Esophagus muscularis mucosa (tissue), 4 donors: ENCODE measurements at places on chromosomes 12 and 14.

GRCh38 chr12:6039894-6040601 lies 84.4 kb downstream of the VWF start:
- H3K27me3 ChIP-seq, result peaks cover 6% of the 10 kb centered on the region
- H3K4me3 ChIP-seq, result no peak overlapping the region
- no peak for DNase-seq
- H3K27ac ChIP-seq, result no peak overlapping the region
- H3K36me3 ChIP-seq, result peaks cover 92% of the 10 kb centered on the region

GRCh38 chr12:19507823-19508222 lies 68.5 kb downstream of the AEBP2 start:
- H3K27ac ChIP-seq, result no peak overlapping the region
- H3K4me1 ChIP-seq, result peaks cover 34% of the 10 kb centered on the region
- H3K36me3 ChIP-seq, result peaks cover 17% of the 10 kb centered on the region

DNA sequence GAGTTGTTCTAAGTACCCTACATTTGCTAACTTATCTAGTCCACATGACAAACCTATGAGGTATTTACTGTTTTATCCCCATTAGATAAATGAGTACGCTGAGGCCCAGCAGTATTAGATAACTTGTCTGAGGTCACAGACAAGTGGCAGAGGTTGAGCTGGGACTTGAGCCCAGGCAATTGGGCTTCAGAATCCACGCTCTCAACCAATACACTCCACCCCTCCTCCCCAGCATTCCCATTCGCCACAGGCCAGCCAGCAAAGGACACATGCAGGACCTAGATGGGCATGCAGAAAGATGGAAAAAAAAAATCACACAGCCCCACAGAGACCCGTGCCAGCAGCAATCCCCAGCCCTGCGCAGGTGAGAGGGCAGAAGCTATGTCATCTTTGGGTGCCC lies 12.4 kb downstream of the HDAC7 start:
- H3K27me3 ChIP-seq, result no peaks in the 10 kb centered on the region
- peaks cover 100% of the 10 kb centered on the region for H3K4me1 ChIP-seq
- peak overlapping the region; percentile 99 for H3K27ac ChIP-seq
- DNase-seq, result no peak

- no peaks in the 10 kb centered on the region for H3K27me3 ChIP-seq
- H3K4me1 ChIP-seq, result peaks cover 12% of the 10 kb centered on the region
- H3K4me3 ChIP-seq, result no peak overlapping the region
- H3K27ac ChIP-seq, result peak overlapping the region; percentile 60
- DNase-seq, result no peak
These were observed 6.4 kb upstream of the TC2N start for GRCh38 chr14:91873471-91874415.

DNA sequence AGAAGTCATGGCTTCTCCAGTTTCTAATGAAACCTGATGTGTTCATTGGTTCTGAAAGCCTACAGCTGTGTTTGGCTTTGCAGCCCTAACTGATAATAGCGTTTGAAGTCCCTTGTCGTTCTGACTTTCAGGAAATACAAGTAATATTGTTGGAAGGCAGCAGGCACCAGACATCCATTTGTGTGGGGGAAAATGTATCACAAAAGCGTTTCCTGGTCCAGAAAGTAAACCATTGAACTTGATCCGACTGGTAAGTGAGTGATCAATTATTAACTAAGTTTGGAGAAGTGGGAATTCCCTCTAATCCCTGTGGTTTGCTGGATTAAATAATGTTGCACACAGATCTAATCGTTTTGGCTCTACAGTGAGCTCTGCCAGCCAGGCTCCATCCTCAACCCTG lies 77.3 kb upstream of the LTA4H start:
- H3K27ac ChIP-seq, result no peak overlapping the region
- no peaks in the 10 kb centered on the region for H3K27me3 ChIP-seq
- H3K4me1 ChIP-seq, result no peaks in the 10 kb centered on the region
- no peaks in the 10 kb centered on the region for H3K36me3 ChIP-seq
- H3K4me3 ChIP-seq, result no peak overlapping the region

GRCh38 chr12:52614381-52615207 lies 3.8 kb downstream of the KRT73 start:
- no peak overlapping the region for H3K27ac ChIP-seq
- H3K4me1 ChIP-seq, result no peaks in the 10 kb centered on the region
- DNase-seq, result peak; percentile 62
- H3K36me3 ChIP-seq, result no peaks in the 10 kb centered on the region
- no peaks in the 10 kb centered on the region for H3K27me3 ChIP-seq
